ENCODE measurements at places on chromosomes 6 and 20. TPM values are rescaled to one million over a fixed set of nuclear protein-coding genes. Genes with fewer than 3 reads are reported as not detected.

GRCh38 chr20:57224641-57225138, 41.8 kb downstream of the BMP7 start:
- DNase-seq = no peak

The LY6G5C gene
- polyA plus RNA-seq = 2.1 TPM

The SPATA25 gene
- polyA plus RNA-seq = 1.0 TPM

The BFSP1 gene
- 1.1 TPM for polyA plus RNA-seq

- DNase-seq = no peak
Measured at GRCh38 chr6:69801225-69801624, 4.4 kb upstream of the LMBRD1 start.

DNA sequence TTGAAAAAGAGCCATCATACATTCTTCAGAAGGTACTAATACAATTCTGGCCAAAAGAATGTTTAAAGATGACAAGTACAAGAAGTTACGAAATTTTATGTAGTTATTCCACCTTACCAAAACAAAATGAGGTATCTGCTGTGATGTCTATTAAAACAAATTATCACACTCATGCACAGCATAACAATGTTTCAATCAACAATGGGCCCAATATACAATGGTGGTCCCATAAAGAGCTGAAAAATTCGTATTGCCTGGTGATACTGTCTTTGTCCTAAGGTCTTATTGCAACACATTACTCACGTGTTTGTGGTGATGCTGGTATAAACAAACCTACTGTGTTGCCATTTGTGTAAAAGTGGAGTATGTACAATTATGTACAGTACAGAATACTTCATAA, 3.6 kb upstream of the NUP153 start:
- peak; percentile 85 for DNase-seq

DNA sequence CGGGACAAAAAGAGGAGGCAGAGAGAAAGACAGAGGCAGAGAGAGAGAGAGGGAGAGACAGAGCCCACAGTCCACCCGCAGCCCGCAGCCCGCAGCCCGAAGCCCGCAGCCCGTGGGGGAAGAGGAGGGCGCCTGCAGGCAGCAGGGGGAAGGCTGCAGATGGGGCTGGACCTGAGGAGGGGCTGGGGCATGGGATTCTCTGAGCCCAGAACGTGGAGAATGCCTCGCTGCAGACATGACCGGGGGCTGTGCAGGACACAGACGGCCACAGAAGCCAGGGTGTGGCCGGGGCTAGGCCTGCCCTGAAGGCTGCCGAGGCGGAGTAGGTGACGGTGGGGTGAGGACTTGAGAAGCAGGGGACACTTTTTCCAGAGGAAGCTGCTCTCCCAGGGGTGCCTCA, 6.5 kb upstream of the SLCO4A1 start:
- no peak for DNase-seq
